GM23338 (cell line): ENCODE measurements at places on chromosomes 3 and 15.

GRCh38 chr15:38708672-38709180 lies 144.1 kb upstream of the RASGRP1 start:
- DNase-seq = no peak

DNA sequence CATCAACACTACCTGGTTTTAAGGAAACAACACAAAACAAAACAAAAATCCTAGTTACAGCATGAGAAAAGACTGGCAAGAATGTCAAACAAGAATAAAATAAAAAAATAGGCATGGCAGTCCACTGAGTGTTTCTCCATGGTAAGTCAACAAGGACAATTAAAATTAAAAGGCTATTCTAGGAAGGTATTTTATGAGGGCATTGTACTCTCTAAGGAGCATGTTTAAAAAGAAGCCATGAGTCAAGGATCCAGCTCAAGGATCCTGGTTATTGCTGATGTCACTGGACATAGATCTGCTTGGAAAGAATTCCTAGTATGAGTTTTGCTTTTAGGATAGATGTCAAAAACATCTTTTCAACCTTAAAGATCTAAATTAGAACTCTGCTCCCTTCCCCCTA lies 106.7 kb downstream of the MYO5A start:
- no peak for DNase-seq

DNA sequence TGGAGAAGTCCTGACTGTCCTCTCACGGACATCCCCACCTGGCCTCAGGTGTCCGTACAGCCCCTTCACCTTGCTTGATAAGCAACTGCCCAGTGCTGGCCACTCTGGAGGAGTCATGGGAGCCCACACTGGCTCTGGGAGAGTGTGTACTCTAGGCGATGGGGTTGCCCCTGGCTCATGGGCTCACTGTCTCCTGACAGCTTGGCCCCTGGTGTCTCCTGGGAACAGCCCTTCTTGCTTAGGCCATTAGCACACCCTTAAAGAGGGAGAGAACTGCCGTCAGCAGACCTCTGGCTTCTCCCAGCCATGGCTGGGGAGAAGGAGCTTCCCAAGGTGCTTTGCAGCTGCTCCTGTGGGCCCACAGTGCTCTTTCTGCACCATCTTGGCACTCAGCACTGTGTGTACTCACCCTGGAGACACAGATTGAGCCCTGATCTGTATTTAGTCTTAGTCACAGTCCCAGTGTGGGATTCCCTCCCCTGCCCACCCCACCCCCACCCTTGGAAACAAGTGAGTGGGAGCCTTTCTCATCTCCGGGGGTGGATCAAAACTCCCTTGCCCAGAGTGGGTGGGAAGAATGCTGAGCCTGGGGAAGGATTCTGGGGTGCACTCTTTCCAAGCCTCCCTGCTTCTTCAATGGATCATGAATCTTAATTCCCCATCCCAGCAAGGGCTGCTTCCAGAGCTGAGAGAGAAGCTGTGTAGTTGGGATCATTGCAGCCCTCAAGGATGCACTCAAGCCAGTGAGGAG lies 83.5 kb upstream of the ADPGK start:
- DNase-seq = no peak

DNA sequence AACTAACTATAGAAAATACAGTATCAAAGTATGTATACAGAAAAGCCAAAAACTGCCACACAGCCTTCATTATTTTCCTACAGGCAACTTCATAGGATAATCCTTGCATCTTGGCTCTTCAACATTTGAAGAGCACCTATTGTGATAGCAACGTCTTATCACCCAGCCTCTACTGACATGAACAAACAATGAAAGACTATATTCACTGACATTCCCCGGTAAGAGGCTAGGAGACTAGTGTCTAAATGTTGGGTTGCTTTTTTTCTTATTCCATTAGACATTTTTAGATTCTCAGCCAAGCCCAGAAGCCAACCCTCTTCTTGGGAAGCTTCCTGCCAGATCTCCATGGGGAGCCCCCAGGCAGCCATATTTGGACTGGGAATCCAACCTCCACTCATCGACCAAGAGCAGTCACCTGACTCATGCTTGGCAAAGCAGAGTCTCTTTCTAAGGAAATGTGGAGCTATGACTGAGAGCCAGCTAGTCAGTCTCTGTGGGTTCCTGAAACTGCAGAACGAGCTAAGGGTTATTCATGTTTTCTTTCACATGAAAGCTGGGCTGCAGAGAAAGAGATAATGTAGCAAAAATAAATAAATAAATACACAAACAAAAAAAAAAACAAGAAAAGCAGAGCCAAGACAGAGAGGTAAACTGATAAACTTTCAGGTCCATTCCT lies 227.5 kb downstream of the MAGI1 start:
- no peak for DNase-seq

DNA sequence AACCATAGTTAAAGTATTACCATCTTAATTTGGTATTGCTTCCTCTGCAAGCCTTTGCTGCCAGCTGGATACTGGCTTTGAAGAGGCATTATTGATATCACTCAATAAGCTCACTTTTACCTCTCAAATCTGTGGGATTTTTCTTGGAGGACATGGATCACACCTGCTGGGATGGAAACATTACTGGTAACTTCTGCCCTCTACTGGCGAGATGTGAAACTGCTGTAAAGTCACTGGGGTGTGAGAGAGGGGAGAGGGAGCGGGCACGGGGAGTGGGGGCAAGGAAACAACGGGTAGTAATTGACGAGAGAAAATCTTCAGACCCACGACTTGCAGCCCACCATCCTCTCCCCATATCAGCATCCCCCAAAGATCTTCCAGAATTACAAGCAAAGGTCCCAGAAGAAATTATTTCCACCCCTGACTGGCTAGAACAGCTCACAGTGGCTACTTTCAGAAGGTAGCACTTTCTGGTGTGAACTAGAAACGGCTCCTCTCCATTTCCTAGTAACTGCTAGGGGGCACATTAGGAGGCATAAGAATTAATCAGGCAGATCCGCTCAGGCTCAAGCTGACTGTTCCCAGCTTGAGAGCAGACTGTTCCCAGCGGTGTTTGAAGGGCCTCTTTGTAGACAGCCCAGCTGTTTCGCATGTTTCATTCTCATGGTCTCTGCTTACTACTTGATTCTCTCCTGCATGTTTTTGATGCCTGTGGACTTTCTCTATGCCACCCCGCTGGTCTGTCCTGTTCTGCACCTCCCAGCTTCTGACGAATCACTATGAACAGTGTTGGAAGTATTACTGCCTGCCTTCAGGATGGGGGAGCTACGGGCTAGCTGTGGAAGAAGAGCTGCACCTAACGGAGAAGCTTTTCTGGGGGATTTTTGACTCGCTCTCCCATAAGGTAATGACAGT lies 230.4 kb upstream of the CHRM5 start:
- peak; percentile 81 for DNase-seq

- DNase-seq = no peak
These were observed 8.2 kb upstream of the FAM240A start for GRCh38 chr3:46604127-46604526.
